Airway epithelial cell (primary cell): ENCODE measurements at places on chromosomes 3 and 15. TPM values are rescaled to one million over a fixed set of nuclear protein-coding genes. Genes with fewer than 3 reads are reported as not detected.

Gene CYFIP1
- 81.9 and 102 TPM in 2 replicates for total RNA-seq

Gene GOLGA8Q
- total RNA-seq, result not detected in 2 replicates

Gene GOLGA8T
- not detected in 2 replicates for total RNA-seq

Gene KIF15
- 4.5 and 6.9 TPM in 2 replicates for total RNA-seq

Gene UROC1
- not detected in 2 replicates for total RNA-seq

Gene BOC
- 2.1 and 2.2 TPM in 2 replicates for total RNA-seq
